ENCODE measurements at places on chromosomes 13 and 19.

GRCh38 chr13:110713642-110713952 is at the start of gene ING1:
Gene ING1 (plus strand): TSS chr13:110713700. CDS start chr13:110714150, 450 bp downstream.
- no peak for DNase-seq

DNA sequence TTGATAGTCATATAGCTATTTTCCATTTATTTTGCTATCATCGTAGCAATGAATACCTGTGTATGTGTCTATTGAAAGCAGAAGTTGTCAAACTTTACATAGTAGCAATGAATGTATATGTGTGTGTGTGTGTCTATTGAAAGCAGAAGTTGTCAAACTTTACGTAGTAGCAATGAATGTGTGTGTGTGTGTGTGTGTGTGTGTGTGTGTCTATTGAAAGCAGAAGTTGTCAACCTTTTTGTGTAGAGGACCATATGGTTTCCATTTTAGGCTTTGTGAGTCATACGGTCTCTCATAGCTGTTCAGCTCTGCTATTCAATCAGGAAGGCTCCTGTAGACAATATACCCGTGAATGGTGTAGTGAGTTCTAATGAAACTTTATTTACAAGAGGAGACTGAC is 20.8 kb downstream of the NLRP4 start:
- no peak for DNase-seq

DNA sequence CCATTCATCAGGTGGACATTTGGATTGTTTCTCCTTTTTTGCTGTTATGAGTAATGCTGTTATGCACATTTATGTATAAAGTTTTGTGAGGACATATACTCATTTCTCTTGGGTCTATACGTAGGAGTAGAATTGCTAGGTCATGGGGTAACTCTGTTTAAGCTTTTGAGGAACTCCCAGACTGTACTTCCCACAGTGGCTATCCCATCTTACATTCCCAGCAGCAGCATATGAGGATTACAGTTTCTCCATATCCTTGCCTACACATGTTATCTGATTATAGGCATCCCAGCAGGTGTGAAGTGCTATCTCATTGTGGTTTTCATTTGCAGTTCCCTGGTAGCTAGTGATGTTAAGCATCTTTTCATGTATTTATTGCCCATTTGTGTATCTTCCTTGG is 5.9 kb downstream of the ZSCAN22 start:
- DNase-seq, result no peak

- DNase-seq, result no peak
Measured at GRCh38 chr13:35866801-35867200, 264.4 kb downstream of the DCLK1 start.

DNA sequence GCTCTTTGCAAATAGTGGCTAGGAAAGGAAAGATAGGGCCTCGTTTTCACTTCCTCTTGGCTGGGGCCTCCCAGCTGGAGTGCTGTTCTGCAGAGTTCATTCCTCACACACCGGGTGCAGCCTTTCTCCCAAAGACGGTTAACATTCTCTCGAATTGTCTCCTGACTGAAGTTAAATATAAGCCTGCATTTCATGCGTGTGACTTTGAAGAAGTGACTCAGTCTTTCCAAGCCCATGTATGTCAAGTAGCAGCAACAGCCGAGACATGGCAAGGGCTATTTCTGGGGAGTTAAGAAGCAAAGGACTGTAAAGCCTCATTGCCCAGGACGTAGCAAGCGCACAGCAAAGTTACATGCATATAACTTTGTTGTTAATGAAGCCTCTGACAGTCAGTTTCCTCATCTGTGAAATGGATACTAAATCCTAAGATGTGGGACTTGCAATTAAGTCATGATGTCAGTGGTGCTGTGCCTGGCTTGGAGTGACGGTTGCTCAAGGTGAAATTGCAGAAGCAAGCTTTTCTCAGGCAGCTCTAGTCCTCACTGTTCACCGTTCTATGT is 502.4 kb downstream of the MYO16 start:
- DNase-seq, result no peak

- no peak for DNase-seq
Measured at GRCh38 chr19:58514564-58515022, 2.8 kb upstream of the SLC27A5 start.
